Muscle of leg (tissue), 16 donors: ENCODE measurements at places on chromosomes 6 and 20. TPM values are rescaled to one million over a fixed set of nuclear protein-coding genes. Genes with fewer than 3 reads are reported as not detected.

GRCh38 chr6:126300735-126301134, 39.2 kb upstream of the CENPW start:
- H3K4me1 ChIP-seq = no peaks in the 10 kb centered on the region
- H3K27ac ChIP-seq = no peak overlapping the region
- peak; percentile 76 for DNase-seq
- H3K27me3 ChIP-seq = no peaks in the 10 kb centered on the region
- H3K4me3 ChIP-seq = no peak overlapping the region

- no peak overlapping the region for H3K27ac ChIP-seq
- H3K4me1 ChIP-seq = peaks cover 16% of the 10 kb centered on the region
- DNase-seq = no peak
These were observed 104.9 kb downstream of the FOXO3 start for GRCh38 chr6:108665495-108666196.

The LGSN gene
- not detected for total RNA-seq

The GSS gene
- total RNA-seq = 29.1 TPM

DNA sequence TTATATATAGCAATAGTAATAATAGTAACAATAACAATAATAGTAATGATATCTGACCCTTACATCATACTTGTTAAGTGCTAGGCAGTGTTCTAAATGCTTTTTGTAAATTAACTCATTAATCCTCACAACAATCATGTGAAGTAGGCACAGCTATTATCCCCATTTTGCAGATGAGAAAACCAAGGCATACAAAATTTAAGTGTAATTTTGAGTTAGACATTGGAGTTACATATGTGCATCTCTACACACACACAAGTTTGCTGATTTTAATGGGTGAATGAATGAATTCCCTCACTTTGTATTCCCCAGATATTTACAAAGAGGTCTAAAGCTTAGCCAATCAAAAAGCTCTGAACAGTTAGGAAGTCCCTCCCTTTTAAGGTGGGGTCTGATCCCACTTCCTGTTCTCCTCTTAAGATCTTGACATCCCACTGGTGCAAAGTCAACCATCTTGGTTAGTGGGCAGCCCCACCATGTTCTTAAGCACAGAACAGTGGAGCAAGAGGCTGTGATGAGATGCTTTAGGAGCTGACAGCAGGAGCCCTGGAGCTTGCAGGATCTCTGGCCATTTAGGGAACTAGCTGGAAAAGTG, 85.3 kb upstream of the FOXP4 start:
- peaks cover 22% of the 10 kb centered on the region for H3K27me3 ChIP-seq
- H3K27ac ChIP-seq = no peak overlapping the region
- peaks cover 25% of the 10 kb centered on the region for H3K4me1 ChIP-seq
- no peak for DNase-seq
- H3K36me3 ChIP-seq = no peaks in the 10 kb centered on the region
- no peak overlapping the region for H3K4me3 ChIP-seq

- H3K4me1 ChIP-seq = no peaks in the 10 kb centered on the region
- no peak overlapping the region for H3K4me3 ChIP-seq
- DNase-seq = no peak
- no peaks in the 10 kb centered on the region for H3K36me3 ChIP-seq
- no peak overlapping the region for H3K27ac ChIP-seq
These were observed 22.6 kb upstream of the HLA-A start for GRCh38 chr6:29919506-29920445.
